Stimulated activated CD8-positive, alpha-beta memory T cell treated with anti-CD3 and anti-CD28 coated beads, Interleukin-15, amount 100 ng/mL, for 4 hours (primary cell): ENCODE measurements at places on chromosomes 5 and 9.

GRCh38 chr9:82271106-82271561 is 282.6 kb downstream of the SPATA31D1 start:
- no peak for DNase-seq

GRCh38 chr9:96688187-96688586 is 33.1 kb upstream of the PRXL2C start:
- no peak for DNase-seq

DNA sequence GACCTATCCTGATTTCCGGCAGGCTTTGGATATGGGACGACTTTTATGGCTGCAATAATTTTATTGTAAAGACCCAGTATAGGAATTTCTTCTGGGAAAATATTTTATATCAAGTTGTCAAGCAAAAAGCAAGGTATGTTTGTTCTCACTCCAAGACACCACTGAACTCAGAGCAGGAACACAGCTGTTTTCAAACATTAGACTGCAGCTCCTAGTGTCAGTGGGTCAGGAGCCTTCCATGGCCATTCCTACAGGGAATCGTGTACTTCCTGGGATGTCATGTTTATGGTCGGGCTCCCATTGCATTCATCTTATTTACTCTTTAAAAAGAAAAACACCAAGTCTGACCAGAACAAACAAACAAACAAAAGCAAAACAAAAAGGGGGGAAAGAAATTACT is 225.3 kb downstream of the TSSK1B start:
- no peak for DNase-seq

- DNase-seq, result no peak
These were observed 278.7 kb upstream of the KLF4 start for GRCh38 chr9:107768224-107768623.

DNA sequence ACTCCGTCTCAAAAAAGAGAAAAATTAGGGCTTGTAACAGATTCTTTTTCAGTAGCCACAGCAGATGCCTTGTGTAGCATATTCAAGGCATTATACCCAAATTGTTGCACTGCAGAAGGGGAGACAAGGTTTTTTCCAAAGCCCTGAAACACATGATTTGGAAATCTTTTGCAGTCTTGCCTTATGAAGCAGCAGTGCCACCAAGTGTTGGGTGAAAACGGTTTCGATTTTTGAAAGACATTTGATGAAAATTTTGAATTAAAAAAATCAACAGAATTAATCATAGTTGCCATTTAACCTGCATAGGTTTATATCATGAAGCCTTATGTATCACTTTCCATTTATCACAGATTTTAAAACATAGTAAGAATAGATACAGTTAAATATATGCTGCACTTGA is 479.5 kb downstream of the TAF11L14 start:
- no peak for DNase-seq

DNA sequence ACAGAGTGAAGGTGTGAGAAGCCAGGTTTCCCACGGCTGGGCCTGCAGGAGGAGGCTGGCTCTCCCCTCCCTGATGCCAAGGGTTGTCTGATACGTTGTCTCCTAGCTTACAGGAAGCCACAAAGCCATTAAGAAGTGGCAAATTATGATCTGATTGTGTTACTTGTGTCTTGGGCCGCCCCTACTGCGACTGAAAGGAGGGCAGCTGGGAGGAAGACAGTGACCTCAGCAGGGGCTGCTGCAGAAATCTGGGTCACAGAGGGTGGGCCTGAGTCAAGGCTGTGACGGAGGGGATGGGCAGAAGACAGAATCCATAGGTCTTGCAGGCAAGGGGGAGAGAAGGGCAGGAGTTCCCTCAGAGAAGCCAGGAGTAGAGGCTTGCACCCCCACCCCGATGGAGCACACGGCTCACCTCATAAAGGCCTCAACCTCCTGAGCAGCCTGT is 145.0 kb downstream of the FSTL4 start:
- no peak for DNase-seq

DNA sequence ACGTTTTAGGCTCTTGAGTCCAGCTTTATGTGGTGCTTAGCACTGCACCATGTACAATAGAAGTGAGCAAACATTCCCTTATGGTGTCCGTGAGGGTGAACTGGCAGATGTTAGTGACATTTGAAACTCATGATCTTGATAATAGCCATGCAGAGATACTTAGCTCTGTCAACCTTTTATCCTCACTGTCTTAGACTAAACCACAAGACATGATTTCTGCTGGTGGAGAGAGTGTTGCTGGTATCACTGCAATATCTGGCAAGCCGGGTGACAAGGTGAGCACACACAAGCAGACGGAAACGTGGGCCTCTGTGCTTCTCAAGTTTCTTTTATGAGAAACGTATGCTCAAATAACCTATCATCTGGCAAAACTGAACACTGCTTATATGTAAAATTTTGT is 68.4 kb downstream of the CAST start:
- DNase-seq, result no peak

- DNase-seq, result no peak
These were observed 10.3 kb downstream of the WHRN start for GRCh38 chr9:114494776-114495569.

DNA sequence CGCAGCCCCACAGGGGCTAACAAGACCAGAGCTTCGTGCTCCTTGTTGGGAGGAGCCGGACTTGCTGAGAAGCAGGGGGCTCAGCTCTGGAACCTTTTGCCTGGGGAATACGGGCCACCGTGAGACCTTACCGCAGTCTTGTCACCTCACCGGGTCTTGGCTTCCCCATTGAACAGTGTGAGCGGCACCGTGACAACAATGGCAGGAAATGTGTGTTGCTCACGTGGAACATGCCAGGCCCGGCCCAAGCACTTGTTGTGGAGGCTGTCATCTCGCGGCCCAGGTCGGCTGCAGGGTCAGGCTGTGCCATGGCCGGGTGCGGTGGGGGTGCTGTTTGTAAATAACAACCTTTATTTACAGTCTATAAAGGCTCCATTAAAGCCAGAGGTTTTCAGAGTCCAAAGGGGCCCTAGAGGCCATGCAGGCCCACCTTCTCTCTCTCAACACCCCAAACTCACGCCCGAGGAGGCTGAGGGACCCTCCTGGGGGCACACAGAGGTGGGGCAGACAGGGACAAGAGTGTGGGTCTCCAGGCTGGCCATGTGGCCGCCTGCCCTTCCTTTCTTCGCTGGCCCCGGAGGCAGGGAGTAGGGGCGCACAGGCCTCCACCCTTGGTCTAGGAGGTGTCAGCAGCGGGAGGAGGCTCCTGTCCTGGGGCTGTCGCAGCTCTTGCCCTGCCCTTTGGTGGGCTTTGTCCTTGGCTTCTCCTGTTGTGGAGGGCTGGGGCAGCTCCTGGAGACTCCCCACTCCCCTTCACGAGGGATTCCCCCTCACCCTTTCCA is 79.7 kb downstream of the TSPAN17 start:
- DNase-seq, result no peak

DNA sequence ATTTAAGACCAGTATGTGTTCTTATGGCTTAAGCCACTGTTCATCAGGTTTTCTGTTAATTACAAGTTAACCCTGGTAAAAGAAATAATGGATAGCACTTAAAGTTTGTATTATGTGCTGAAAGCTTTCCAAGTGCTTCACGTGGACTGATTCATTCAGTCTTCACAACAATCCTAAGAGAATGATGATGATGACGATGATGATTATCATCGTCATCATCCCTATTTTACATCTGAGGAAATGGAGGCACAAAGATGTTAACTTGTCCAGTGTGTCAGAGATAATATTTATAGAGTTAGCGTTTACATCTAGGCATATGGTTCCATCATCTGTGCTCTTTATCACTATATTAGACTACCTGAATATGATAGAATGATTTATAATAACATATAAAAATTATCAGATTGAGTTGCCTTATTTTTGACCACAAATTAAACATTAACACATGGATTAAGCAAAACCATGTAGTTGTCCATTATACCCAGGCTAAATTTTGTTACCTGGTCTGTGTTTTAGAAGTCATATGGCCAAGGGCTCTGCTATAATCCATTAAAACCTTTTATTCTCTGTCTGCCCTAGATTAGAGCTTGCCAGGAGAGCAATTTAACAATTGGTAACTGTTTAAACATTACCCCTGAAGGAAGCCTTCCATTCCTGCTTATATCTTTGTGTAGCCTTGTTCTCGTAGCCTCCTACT is 102.3 kb upstream of the MAP3K1 start:
- no peak for DNase-seq

GRCh38 chr5:31359839-31360238 is 166.4 kb downstream of the CDH6 start:
- no peak for DNase-seq

DNA sequence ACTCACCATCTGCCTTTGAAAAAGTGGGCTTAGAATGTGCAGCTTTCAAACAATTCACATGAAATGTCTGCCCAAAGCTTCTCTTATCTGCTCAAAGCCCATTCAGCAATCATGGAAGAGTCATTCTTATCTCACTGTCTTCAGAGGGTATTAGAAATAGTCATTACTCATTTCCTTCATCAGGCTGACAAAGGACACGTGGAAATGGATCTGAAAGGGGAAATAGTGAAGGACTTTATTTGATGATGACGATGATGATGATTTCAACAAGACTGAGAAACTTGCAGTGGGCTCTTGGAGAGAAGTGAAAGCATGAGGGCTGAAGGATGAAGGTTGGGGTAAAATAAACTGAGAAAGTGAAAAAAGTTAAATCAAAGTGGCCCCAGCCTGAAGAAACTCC is 194.3 kb downstream of the SMARCA2 start:
- DNase-seq, result no peak

DNA sequence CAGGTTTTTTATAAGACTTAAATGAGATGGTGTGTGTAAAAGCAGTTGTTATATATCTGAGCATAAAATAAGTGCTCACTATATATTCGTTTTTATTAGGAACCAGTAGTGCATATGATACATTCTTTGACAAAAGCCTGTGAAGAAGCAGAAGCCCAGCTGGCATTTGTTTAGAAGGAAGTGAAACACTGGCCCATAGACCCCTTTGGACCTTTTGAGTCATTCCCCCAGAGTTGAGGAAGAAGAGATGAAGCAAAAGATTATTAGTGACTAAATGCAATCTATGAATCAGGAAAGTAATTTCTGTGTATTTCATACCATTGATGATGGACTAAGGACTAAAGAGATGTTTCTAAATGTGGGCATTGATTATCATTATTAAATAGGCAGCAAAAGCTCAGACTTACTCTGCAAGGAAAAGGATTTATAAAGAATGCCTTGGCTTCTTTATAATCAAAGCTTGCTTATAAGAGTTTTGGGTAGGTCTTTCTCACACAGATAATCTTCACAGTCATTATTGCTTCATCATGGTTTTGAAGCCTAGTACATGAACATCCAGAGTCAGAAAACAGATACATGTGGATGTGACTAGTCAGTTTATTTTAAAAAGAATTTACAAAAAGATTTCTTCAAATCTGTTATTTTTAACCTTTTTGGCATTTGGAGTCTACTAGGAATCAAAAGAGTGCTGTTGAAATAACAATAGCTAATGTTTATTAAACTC is 16.9 kb upstream of the FER start:
- DNase-seq, result no peak

- no peak for DNase-seq
These were observed 16.3 kb upstream of the DPM2 start for GRCh38 chr9:127953768-127954505.

DNA sequence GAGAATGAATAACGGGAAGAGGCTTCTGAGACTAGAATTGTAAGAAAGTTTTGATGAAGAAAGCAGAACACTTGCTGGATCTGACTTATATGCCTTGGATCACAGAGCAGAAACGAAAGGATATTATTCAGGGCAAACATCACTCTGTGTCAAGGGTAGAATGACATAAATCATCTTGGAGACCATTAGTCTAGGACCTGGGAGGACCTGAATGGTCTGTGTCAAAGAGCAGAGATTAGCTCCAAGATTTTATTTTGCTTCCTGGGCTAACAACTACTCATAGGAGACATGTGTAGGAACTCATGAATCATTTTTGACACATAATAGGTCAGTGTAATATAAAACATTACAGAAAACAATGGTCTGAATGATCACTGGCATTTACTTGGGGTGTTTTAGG is 417.9 kb downstream of the SLCO4C1 start:
- DNase-seq, result no peak

DNA sequence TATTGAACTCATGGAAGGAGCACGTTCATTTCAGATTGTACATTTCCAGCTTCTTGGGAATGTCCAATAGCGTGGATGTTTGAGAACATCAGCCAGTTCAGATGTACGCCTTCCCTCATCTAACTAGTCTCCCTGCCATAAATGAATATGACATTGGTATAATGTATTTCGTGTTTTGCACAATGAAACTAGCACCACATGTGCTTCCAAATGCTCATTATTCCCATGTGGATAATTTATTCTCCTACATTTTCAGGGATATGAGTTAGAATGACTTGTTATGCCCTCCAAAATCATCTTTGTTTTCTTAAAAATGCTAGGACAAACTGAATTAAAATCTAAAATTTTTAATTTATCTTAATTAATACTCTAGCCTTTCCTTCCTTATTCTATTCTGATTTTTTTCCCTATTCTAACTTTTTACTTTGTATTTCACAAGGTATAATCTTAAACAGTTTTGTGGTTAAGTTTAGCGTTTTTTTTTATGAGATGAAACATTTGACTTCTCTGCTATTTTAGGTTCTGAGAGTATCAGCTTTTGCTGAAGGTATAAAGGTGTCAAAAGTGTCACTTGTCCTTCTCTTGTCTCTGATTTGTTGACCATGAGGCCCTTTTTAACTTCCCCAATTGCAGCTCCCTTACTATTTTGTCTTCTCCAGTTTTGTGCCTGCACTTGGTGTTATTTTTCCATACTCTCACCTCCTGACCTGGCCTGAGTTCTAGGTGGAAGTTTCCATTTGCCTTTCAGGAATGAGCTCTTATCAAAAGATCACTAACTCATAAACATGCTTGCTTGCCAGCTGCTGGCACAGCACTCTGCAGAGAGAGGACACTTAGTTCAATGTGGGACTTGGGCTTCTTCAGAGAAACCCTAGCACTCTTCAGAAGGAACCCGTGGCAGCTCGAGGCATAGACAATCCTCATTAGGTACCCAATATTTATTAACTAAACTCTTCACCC is 106.8 kb downstream of the FRMD3 start:
- DNase-seq, result no peak

DNA sequence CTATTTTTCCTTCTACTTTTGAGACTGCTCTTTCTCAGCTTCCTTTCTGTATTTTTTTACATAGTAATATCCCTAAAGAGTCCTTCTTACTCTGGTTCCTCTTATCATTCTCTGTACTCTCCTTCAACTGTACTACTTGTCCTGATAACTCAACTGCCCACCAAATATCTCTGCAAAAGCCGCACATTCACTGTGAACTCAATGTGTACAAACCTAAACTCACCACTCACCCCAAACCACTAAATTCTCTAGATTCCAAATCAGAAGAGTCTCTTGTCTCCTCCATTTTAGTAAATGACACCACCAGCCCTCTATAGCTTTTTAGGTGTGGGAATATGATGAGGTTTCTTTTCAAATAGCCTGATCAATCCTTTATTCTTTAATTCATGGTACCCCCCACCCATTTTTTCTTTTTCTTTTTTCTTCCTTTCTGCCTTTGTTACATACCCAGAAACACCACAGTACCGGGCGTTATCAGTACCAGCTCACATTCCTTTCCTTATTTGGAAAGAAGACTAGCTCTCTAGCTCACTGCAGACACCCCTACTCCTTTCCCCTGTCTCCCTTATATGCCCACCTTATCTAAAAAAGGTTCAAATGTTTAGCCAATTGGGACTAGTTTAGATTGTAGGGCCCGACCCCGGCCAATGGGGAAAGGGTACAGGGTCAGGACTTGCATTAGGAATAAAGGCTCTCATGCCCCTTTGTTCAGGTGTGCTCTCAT is 63.1 kb upstream of the RANBP6 start:
- no peak for DNase-seq
